CD8-positive, alpha-beta T cell (primary cell): ENCODE measurements at places on chromosomes 3 and 15.
A peak's percentile ranks its signal among the peaks of the same experiment; 100 is the strongest.

DNA sequence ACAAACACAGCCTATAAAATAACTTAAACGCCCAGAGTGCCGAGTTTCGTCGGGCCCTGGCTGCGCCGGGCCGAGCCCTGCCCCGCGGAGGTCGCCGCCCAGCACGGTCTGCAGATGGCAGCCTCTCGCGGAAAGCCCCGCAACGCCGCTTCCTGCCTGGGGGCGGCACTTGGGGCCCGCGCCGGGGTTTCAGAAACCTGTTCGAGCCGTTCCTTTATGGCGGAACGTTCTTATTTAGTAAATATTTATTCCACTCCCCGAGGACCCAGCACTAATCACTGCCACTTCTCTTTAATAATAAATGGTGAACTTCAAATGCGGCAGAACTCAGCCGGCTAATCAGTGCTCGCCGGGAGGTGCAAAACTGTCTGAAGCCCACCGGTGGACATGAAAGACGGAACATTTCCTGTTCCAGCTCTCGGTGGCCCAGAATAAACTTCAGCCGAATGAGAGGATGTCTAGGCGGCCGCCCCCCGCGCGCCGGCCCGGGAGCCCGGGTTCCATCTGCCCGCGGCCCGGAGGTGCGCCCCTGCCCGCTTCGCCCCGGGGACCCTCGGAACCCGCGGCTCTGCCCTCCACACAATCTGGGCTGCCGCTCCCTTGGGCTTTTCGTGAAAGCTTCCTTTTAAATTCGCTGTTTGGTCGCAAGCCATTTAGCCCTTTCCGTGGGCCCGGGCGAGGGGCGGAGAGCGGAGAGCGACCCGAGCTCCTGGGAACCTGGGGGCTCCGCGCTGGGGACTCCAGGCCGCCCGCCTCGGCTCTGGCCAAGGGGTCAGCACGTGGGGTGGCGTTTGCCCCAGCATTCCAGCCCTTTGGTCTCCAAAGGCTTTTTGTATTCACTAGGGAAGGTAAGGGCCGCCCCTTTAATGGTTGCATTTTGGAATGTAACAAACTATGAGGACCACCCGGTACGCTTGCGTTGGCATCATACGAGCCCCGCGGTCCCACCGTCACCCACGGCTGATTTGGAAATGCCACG is 110.8 kb upstream of the ATP11B start:
- DNase-seq = peak; percentile 54

DNA sequence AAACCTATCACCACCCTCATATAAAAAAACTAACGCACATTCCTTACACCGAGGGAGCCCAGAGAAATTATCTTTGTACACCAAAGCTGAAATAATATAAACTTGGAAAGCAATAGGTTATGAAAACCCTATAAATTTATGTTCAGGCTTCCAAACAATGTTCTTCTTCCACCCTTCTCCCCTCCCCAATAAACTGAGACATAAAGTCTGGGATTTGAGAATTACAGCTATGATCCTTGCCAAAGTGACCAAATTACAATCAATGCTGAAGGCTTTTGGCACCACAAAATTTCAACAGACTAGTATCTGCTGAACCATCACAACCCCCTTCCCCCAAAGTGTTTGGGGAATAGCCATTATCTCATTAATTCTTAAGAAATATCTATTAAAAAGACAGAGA is 237.8 kb downstream of the FMN1 start:
- no peak for DNase-seq

DNA sequence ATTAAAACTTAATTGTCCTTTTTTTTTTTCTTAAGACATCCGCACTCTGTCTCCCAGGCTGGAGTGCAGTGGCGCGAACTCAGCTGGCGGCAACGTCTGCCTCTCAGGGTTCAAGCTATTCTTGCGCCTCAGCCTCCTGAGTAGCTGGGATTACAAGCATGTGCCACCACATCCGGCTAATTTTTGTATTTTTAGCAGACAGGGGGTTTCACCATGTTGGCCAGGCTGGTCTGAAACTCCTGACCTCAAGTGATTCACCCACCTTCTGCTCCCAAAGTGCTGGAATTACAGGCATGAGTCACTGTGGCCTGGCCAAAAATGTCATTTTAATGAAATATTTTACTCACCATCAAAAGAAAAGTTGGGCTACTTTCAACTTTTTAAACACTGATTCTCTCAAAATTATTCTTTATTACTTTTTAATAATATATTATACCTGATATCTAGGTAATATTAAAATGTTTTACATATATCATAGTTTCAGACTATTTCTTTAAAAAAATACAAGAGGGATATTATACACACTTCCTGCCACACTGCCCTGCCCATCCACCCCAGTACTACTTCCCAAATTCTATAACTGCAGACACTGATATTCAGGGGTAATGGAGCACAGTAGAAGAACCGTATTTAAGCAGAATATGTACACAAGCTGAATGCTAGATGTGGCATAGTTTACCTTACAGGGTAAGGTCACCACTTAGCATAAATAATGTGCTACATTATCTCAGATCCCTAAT is 723.9 kb upstream of the ZNF385D start:
- no peak for DNase-seq

GRCh38 chr15:95793231-95793630 is 537.3 kb upstream of the NR2F2 start:
- no peak for DNase-seq

GRCh38 chr3:157282261-157283191 is 122.6 kb upstream of the CCNL1 start:
- no peak for DNase-seq

GRCh38 chr15:77413699-77414349 is 6.1 kb downstream of the PEAK1 start:
- DNase-seq = no peak

DNA sequence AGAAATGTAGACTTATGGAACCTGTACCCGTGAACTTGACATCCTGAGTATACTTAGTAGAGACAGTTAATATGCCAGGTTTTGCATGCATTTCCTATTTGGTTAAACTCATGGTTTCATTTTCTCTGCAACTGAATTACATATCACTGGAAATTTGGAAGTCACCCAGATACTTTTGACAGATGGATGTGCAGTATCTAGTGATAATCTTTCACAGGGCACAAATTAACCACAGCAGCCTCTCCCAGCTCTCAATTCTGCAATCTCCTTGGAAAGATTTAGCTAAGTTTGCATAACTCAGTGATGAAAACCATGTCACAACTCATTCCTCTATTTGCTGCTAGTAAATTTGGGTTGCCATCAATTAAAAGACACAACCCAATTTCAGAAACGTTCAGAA is 162.3 kb upstream of the TPM1 start:
- no peak for DNase-seq

DNA sequence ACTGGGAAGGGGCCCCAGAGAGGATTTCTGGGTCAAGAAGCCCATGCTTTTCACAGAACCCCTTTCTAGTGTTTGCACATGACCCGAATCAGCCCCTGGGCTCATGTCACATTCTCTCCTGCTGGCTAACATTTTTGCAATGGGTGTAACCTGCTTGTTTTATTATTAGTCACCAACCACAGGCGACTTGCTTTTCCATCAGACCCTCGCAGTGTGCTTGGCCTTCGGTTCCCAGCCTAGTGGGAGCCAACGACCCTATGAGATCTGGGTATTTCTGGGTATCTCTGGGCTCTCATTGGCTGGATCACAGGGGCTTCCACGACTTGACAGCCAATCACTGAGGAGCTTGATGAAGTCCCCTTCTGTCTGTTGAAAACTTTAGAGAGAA is 11.0 kb upstream of the FBLN2 start:
- no peak for DNase-seq

GRCh38 chr15:100125401-100126191 is 216.2 kb downstream of the ADAMTS17 start:
- no peak for DNase-seq

- DNase-seq = no peak
Measured at GRCh38 chr3:114404590-114404989, 110.8 kb downstream of the TIGIT start.

- DNase-seq = no peak
Measured at GRCh38 chr15:68412218-68412617, 19.7 kb downstream of the ITGA11 start.

- no peak for DNase-seq
Measured at GRCh38 chr15:40808861-40809450, 1.7 kb upstream of the DNAJC17 start.

GRCh38 chr3:10004960-10005564 is 18.4 kb upstream of the EMC3 start:
- no peak for DNase-seq

GRCh38 chr15:29731865-29732264 is 90.4 kb downstream of the TJP1 start:
- DNase-seq = no peak

DNA sequence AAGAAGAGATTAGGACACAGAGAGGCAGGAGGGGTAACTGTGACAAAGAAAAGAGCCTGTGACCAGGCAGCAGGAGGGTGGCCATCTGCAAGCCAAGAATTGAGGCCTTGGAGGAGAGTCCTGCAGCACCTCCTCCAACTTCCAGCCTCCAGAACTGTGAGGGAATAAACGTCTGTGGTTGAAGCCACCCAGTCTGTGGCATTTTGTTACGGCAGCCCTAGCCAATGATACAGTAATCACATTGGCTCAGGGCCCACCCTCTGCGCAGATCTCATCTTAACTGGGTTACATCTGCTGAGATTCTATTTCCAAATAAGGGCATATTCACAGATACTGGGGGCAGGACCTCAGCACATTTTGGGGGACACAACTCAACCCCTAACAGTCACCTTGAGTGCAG is 11.3 kb downstream of the SELENOS start:
- no peak for DNase-seq

GRCh38 chr15:23566071-23566554 is 639 bp downstream of the MKRN3 start:
- DNase-seq = peak; percentile 35

GRCh38 chr3:37852097-37852496 is 9.6 kb upstream of the CTDSPL start:
- no peak for DNase-seq

DNA sequence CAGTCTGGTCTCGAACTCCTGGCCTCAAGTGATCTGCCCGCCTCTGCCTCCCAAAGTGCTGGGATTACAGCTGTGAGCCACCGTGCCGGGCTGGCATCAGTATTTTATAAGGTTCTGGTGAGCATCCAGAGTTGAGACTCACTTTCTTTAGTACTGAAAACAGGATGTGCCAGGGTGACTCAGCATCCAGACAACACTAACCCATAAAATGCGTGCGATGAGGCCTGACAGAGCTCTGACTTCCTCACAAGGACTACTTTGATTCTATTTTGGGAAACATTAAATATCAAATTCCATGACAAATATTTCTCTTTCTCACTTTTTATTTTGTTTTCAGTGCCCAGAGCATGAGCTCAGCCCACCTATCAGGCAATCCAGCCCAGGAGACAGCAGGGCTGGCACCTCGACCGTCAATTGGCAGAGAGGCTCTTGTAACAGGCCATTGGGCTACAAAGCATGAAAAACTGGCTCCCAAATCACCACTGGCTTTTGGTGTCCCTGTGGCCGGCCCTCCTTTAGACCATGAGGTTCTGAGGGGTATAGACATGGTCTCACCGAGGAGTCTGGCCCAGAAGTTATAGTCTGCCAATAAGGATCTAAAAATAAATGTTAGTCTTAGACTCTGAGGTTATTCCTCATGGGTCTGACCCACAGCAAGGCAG is 75.0 kb downstream of the FEM1B start:
- no peak for DNase-seq

DNA sequence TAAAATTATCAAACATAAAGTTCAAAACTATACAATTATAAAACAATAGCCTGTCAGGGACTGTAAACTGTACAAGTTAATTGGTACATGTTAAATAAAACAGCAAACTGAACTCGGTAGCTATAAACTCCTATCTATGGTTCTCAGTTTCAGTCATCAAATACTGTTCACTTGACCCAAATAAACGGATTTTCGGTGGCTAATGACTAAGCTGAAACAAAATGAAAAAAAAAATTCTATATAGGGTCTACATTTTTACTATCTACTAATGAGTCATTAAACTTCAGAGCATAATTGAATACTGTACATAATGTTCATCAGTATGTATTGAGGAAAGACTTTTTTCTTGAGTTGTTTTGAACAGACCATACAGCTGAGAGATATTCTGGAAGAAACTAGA is 6.6 kb downstream of the PROK2 start:
- DNase-seq = no peak

DNA sequence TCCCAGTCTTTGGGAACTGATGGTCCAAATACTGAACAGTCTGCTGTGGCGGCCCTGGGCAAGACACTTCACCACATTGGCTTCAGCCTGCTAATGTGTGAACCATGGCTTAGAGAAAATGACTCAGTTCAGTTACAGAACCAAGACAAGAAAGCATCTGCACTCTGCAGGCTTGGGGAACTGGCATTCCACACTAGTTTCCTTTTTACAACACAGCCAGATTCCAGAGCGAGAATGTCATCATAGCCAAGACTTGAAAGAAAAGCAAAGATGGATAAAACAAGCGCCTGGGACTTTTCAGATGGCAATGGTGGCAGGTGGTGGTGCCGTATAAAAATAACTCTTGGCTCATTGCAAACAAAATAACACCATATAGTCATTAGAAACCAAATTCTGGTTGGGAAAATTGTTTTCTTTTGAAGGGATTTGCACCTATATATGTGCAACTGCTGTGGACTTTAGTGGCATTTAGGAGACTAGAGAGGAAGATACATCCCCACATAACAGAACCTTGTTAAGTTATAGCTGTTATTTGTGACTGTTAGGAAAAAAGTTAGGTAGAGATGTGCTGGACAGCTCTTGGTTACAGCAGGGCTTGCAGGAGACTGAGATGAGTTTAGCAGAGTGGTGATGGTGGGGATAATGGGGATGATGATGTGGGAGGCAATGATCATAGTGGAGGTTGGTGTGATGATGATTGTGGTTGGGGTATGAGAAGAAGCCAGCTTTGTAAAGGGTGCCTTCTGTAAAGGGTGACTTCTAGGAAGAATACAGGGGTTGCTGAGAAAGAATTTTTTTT is 273.6 kb downstream of the THRB start:
- DNase-seq = no peak

GRCh38 chr3:50126287-50127211 is 28.6 kb upstream of the SEMA3F start:
- DNase-seq = no peak

DNA sequence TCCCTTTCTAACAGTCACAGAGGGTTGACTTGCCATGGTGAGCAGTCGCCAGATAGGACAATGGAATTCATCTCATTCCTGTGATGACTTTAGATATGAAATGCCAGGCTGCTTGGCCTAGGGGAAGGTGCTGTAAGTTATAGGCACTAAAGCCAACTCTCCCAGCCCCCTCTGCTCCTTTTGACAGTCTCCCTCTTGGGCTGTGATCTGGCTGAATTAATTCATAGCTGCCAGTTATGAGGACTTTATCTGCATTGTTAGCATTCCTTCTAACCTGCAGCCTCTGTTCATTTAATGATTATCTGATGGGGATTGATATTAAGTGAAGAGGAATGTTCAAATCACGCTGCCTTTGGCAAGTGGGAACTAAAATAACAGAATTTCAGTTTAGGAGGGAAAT is 427.1 kb upstream of the RASGRP1 start:
- no peak for DNase-seq

GRCh38 chr3:8867646-8868045 is 95.6 kb downstream of the RAD18 start:
- no peak for DNase-seq
